ENCODE measurements at places on chromosomes 16 and 17. TPM values are rescaled to one million over a fixed set of nuclear protein-coding genes. Genes with fewer than 3 reads are reported as not detected.

MT4 gene
- not detected for total RNA-seq

UNC45B gene
- not detected for total RNA-seq

KRT14 gene
- 0.34 TPM for total RNA-seq

CCL1 gene
- not detected for total RNA-seq

TEX14 gene
- total RNA-seq, result not detected

SLC47A1 gene
- total RNA-seq, result 7.5 TPM

GP1BA gene
- total RNA-seq, result not detected

ABCA10 gene
- total RNA-seq, result 2.8 TPM

CTRB1 gene
- not detected for total RNA-seq

GSG1L gene
- not detected for total RNA-seq

PIK3R5 gene
- not detected for total RNA-seq

TMEM238L gene
- total RNA-seq, result not detected

HIGD1B gene
- not detected for total RNA-seq

LCAT gene
- total RNA-seq, result 8.5 TPM

TMEM220 gene
- total RNA-seq, result 3.4 TPM

RHBDL3 gene
- total RNA-seq, result 0.12 TPM

NTN1 gene
- total RNA-seq, result 0.06 TPM

SP6 gene
- 0.25 TPM for total RNA-seq

VTN gene
- total RNA-seq, result 3.5 TPM
